Stimulated activated naive B cell treated with anti-CD40 and anti-IgM and Interleukin-4, amounts not matched to agents 10 μg/mL and 1 μg/mL and 100 μg/mL, for 72 hours (primary cell): ENCODE measurements at places on chromosomes 3 and 15.

DNA sequence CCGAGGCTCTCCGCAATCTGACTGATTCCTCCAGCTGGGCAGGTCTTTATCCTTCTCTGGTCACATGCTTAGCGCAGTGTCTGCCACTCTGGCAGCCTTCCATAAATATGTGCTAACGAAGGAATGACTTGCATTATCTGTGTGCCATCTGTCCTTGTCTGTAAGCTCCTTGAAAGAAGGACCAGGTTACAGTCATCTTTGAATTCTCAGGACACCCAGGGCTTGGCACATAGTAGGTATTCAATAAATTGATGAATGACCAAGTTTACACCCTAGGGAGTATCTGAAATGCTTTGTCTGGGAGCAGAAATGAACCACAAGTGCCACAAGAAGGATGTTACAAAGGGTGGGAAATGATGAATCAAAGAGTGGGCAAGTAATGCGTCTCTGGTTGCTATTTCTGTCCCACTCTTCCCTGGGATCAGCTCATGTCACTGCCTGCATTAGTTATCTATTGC is 16.5 kb upstream of the FAM3D start:
- DNase-seq: no peak

- DNase-seq: no peak
Observed at GRCh38 chr15:70479785-70480184, 283.6 kb downstream of the UACA start.

- DNase-seq: no peak
Observed at GRCh38 chr3:177835008-177835407, 637.7 kb upstream of the TBL1XR1 start.

DNA sequence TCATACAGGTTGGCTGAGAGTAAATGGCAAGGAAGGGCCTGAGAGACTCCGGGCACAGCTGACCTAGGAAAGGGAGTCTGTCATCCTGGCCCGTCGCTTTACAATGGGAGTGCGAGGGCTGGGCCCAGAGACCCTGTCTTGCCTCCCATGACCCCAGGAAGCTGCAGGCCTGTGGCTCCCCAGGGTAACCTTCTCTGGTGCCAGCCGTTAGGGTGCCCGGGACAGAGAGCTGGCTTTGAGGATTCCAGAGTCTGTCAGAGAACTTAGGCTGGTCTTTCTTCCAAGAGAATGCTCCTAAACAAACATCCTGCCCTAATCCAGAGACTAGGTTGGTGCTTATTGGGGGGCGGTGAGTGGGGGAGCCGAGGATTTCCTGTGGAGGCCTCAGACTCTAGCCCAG is 18.5 kb downstream of the ZNF710 start:
- no peak for DNase-seq

DNA sequence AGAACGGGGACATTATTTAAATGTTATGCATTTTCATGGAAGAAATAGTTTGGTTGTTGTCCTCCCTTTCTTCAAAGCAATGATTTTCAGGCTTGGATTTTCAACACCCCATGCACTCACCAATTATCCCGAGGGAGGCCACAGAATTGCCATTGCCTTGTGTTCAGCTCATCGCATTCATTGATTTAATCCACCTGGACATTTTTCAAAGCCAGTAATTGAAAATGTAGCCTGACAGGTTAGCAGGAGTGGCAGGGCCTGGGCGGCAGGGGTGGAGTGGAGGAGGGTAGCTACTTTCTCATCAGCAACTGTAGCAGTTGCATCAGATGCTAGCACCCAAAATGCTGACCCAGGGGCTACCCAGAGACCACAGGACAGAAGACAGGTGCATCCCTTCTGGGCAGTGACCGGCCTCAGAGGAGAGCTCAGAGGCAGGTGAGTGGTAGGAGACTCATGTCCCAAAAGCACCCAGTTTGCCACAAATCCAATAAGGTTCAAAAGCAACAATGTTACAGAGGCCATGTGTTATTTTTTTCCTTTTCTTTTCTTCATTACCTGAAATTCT is 242.4 kb downstream of the CD47 start:
- no peak for DNase-seq

DNA sequence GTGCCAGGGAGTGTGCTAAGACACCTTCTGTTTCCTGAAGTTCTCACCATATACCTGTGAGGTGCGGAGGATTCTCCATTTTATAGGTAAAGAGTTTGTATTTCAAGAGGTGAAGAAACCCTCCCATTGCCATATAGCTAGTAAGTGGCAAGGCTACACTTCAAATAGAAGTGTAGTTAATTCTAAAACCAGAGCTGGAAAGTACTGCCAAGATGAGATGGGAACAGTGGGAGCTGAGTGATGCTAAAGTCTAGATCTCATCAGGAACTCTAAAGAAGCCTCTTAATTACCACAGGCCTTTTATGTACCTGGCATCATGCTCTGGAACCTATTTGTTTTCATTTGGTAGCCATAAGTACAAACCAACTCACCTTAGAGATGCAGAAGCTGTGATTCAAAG is 98.6 kb upstream of the NUDT16 start:
- DNase-seq: no peak

- DNase-seq: no peak
Observed at GRCh38 chr3:195009616-195010015, 261.3 kb downstream of the XXYLT1 start.

DNA sequence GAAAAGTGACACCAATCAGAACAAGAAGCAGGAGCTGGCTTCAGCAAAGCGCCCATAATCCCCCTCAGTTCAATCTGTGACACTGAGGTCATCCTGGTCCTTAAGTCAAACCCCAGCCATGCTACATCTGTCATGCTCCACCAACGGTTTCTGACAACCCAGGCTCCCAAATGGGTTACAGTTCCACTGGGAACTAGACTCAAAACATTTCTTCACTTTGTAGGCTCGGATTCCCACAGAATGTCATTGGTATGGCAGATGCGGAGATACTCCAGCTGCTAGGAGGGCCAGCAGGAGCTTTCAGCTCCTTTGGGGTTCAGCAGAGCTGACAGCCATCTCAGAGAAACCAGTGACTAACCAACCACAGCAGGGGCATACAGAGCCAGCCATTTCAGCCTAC is 48.9 kb downstream of the SUMF1 start:
- no peak for DNase-seq

DNA sequence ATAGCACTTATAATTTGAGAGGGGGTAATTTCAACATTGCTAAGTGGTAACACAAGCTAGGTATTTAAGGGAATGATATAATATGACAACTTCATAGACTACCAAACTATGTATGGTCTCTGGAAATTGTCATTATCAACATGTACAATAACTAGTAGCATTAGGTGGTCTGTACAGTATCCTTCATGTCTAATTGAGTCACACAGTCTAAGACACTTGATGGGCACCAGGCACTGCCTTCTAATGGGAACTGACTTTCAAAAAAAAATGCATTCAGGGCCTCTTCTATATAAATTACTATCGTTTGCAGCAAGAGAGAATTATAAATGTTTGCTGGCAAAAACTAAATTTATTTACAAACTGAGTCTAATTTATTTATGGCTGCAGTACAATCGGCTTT is 271.8 kb downstream of the MECOM start:
- no peak for DNase-seq

DNA sequence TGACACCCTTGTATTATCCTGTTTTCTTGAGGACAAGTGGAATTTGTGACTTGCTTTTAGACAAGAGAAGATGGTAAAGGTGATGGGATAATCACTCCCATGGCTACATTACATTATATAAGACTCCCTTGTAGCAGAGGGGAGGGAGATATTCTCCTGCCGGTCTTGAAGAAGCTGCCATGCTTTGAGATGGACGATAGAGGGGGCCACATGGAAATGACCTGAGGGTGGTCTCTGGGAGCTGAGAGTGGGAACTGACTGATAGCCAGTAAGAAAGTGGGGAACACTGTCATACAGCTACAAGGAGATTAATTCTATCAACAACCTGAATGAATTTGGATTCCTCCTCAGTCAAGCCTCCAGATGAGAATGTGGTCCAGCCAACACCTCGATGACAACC is 540.1 kb downstream of the NTRK3 start:
- no peak for DNase-seq

DNA sequence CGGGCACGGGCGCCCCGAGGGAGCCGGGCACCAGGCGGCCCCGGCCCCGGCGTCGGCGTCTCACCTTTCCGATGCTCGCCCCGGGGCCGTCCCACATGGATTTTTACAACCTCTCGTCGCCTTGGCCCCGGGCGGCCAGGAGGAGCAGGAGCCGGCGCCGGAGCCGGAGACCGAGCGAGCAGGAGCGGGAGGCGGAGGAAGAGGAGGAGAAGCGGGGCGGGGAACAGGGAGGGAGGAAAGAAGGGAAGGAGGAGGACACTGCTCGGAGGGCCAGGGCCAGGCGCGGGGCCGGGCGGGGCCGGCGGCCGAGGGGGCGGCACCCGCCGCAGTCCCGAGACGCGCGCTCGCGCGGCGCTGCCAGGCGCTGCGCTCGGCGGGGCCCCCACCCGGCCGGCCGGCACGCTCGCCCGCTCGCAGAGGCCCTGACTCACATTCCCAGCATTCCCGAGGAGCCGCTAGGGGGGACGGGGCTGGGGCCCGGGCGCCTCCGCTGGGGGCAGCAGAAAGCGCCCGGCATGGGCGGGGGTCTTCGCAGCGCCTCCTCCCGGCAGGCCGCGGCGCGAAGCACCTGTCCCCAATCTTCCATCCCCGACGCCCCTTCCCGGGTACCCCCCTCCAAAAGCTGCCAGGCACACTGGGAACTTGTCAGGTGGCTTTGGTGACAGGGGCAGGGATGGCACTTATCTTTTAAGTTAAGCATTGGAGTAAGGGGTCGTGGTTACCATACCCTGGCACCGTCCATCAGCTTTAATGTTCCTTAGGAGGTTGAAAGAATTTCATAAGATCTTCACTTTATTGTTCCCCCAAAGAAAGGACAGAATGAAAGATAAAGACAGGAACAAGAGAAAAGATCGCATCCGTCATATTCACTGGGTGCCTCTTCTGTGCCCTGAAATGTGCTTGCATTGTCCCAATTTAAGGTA is at the start of gene ERC2:
Gene ERC2, minus strand, starts transcription at position 284 of the 923 bp plus-strand sequence.
- DNase-seq: no peak

DNA sequence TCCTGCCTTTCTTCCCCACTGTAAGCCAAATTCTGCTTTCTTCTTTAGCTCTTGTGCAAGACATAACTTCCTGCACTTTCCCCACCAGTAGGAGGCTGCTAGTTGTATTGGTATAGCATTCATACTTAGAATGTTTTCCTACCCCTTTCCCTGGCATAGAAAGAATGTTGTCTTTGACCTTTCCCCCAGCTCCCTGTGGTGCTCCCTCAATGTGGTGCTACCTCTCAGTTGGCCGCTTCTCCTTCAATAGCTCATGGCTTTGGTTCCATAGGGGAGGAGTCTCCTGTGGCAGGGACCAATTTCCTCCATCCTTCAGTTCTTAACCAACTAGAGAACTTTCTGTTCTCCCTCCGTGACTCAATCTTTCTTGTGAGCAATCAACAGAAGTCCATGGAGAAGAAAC is 67.5 kb upstream of the AKAP13 start:
- DNase-seq: no peak

- no peak for DNase-seq
Observed at GRCh38 chr15:42640109-42640508, 64.7 kb downstream of the STARD9 start.
